ENCODE measurements at places on chromosomes 6 and 20. TPM values are rescaled to one million over a fixed set of nuclear protein-coding genes. Genes with fewer than 3 reads are reported as not detected.
A peak's percentile ranks its signal among the peaks of the same experiment; 100 is the strongest.

GRCh38 chr6:39378960-39379425 lies 56.5 kb upstream of the KCNK16 start:
- DNase-seq, result no peak

- no peak for DNase-seq
Observed at GRCh38 chr6:126890055-126890454, 228.4 kb upstream of the RSPO3 start.

DNA sequence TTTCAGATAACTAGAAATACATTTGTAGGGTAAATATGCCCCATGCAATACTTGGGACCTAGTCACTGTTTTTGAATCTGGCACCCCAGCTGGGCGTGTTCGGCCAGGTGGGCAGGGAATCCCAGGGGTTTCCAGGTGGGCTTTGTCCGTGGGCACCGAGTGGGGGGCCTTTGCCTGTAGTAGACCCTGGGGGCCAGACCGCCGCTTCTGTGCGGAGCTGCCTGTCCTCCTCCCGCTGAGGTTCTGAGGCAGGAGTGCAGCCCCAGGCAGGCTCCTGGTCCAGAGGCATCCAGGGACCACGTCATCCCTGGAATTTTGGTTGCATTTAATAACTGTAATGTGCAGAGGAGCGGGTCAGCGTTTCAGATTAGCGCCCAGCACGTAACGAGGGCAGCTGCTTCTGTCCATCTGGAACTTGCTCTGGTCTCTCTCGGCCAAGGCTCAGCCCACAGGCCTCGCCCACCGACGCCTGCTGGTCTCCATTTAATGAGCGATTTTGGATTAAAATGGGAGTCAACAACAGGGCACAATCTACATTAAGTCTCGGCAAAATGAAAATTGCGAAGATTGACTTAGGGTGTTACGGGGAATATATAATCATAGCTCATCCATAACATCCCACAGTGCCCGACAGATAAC lies 12.8 kb downstream of the BHLHE23 start:
- DNase-seq, result peak; percentile 54

- DNase-seq, result no peak
Observed at GRCh38 chr6:158290659-158291058, 21.6 kb upstream of the TULP4 start.

Gene PTCRA
- not detected for total RNA-seq
